Activated CD4-positive, alpha-beta memory T cell treated with anti-CD3 and anti-CD28 coated beads for 36 hours (primary cell): ENCODE measurements at places on chromosomes 6 and 20. TPM values are rescaled to one million over a fixed set of nuclear protein-coding genes. Genes with fewer than 3 reads are reported as not detected.

FLOT1 gene
- total RNA-seq, result 226 TPM

- no peaks in the 10 kb centered on the region for H3K4me1 ChIP-seq
- no peaks in the 10 kb centered on the region for H3K36me3 ChIP-seq
- peaks cover 15% of the 10 kb centered on the region for H3K27me3 ChIP-seq
- no peak for DNase-seq
- H3K27ac ChIP-seq, result no peak overlapping the region
Observed at GRCh38 chr6:84258866-84259265, 31.4 kb upstream of the CEP162 start.

ITPR3 gene
- total RNA-seq, result 45.6 TPM

- H3K4me1 ChIP-seq, result no peaks in the 10 kb centered on the region
- no peaks in the 10 kb centered on the region for H3K36me3 ChIP-seq
- no peak overlapping the region for H3K4me3 ChIP-seq
- no peak for DNase-seq
- H3K27me3 ChIP-seq, result no peaks in the 10 kb centered on the region
Observed at GRCh38 chr6:111943726-111944125, 70.5 kb upstream of the FYN start.

UBE2C gene
- 196 TPM for total RNA-seq

- H3K4me1 ChIP-seq, result no peaks in the 10 kb centered on the region
- no peak overlapping the region for H3K27ac ChIP-seq
- DNase-seq, result no peak
- H3K36me3 ChIP-seq, result no peaks in the 10 kb centered on the region
- H3K4me3 ChIP-seq, result no peak overlapping the region
Observed at GRCh38 chr6:4971851-4972250, 32.0 kb downstream of the RPP40 start.

MAFB gene
- not detected for total RNA-seq

- H3K27me3 ChIP-seq, result peaks cover 9% of the 10 kb centered on the region
- no peaks in the 10 kb centered on the region for H3K4me1 ChIP-seq
- H3K27ac ChIP-seq, result no peak overlapping the region
- DNase-seq, result no peak
- no peak overlapping the region for H3K4me3 ChIP-seq
Observed at GRCh38 chr6:17267566-17267965, 13.6 kb upstream of the RBM24 start.

- H3K4me1 ChIP-seq, result peaks cover 26% of the 10 kb centered on the region
- H3K27ac ChIP-seq, result no peak overlapping the region
- H3K4me3 ChIP-seq, result no peak overlapping the region
- no peak for DNase-seq
- peaks cover 2% of the 10 kb centered on the region for H3K27me3 ChIP-seq
Observed at GRCh38 chr20:64253000-64253383, 2.6 kb upstream of the PCMTD2 start.

GRCh38 chr6:89500611-89501010 lies 67.7 kb downstream of the ANKRD6 start:
- H3K36me3 ChIP-seq, result no peaks in the 10 kb centered on the region
- peaks cover 2% of the 10 kb centered on the region for H3K27me3 ChIP-seq
- H3K27ac ChIP-seq, result no peak overlapping the region
- no peak overlapping the region for H3K4me3 ChIP-seq
- no peak for DNase-seq

- peaks cover 32% of the 10 kb centered on the region for H3K4me1 ChIP-seq
- H3K27ac ChIP-seq, result no peak overlapping the region
Observed at GRCh38 chr20:21101453-21101931, 4.7 kb downstream of the LINC00237 start.

FOXF2 gene
- total RNA-seq, result not detected

DNA sequence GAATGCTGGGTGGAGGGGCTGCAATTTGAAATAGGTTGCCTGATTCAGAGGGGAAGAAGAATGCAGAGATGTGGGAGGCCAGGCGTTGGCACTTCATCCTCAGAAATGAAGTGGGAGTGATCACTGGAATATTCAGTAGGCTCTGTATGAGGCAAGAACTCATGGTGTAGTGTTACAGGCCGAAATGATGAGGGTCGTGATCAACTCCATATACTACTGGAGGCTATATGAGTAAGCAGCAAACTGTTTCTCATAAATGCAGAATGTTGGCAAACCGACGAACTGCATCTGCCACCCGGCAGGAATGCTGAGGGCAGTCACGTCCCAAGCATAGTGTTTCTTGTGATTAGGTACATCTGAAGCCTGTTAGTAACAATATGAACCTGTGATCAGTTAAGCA lies 12.7 kb downstream of the KCNS1 start:
- H3K36me3 ChIP-seq, result peaks cover 21% of the 10 kb centered on the region
- no peak overlapping the region for H3K27ac ChIP-seq
- no peak for DNase-seq

DNA sequence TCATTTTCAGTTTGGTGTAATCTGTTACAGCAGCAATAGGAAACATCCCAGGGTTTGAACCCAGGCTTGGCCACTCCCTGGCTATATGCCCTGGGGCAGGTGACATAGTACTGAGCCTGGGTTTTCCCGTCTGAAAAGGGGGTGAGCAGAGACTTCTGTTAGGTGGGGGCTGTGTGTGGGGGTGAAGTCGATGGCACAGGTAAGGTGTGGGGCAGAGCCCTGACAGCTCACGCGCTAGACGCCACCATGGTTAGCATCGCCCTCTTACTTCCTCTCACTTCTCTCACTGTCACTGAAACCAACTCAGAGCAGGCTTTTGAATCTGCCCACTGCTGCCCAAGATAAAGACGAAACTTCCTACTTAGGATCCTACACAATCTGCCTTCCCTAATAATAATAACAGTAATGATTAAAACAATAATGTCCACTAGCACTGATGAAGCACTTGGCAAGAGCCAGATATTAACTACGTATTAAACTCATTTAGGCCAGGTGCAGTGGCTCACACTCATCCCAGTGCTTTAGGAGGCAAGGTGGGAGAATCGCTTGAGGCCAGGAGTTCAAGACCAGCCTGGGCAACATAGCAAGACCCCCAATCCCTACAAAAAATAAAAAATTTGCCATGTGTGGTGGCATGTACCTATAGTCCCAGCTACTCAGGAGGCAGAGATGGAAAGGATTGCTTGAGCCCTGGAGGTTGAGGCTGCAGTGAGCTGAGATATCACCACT lies 117.9 kb upstream of the PTPN1 start:
- peak; percentile 44 for DNase-seq
- H3K4me3 ChIP-seq, result no peak overlapping the region
- H3K27ac ChIP-seq, result no peak overlapping the region
- H3K27me3 ChIP-seq, result peaks cover 4% of the 10 kb centered on the region
- H3K4me1 ChIP-seq, result peaks cover 11% of the 10 kb centered on the region
- H3K36me3 ChIP-seq, result no peaks in the 10 kb centered on the region

MYLK2 gene
- total RNA-seq, result 0.27 TPM

DNA sequence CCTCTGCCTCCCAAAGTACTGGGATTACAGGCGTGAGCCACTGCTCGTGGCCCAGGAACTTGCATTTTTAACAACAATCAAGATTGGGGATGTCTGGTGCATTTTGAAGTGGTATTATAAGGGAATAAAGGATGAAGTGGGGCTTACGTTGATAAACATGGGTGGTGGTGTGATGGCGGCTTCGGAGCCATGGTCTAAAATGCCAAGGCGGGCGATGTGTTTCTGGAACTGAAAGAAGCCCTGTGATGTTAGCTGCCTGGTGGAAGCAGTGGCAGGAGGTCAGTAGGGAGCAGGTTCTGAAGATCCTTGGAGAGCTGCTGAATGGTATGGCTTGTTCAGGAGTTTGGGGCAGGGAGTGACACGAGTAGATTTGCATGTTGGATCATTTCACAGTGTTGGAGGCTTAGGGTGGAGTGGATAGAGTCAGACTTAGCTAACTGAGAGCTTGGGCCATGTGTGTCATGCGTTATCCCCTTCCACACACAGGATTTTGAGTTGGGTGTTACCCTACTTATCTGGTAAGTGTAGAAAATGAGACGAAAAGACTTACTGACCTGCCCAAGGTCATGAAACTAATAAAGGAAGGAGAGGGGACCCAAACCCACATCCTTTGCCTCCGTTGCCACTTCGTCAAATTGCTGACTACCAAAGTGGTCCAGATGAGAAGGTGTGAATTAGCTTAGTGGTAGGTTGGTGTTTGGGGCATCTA lies 1.5 kb downstream of the NELFCD start:
- H3K4me3 ChIP-seq, result peak overlapping the region; percentile 91
- peak; percentile 36 for DNase-seq
- H3K36me3 ChIP-seq, result peaks cover 15% of the 10 kb centered on the region
- H3K27me3 ChIP-seq, result no peaks in the 10 kb centered on the region
- peaks cover 49% of the 10 kb centered on the region for H3K4me1 ChIP-seq
- H3K27ac ChIP-seq, result peak overlapping the region; percentile 88

GRCh38 chr6:136761227-136761922 lies 30.9 kb downstream of the MAP3K5 start:
- no peak for DNase-seq
- no peaks in the 10 kb centered on the region for H3K36me3 ChIP-seq
- H3K27ac ChIP-seq, result peak overlapping the region; percentile 63
- H3K4me3 ChIP-seq, result peak overlapping the region; percentile 36
- H3K27me3 ChIP-seq, result no peaks in the 10 kb centered on the region

IL20RA gene
- total RNA-seq, result not detected

DNA sequence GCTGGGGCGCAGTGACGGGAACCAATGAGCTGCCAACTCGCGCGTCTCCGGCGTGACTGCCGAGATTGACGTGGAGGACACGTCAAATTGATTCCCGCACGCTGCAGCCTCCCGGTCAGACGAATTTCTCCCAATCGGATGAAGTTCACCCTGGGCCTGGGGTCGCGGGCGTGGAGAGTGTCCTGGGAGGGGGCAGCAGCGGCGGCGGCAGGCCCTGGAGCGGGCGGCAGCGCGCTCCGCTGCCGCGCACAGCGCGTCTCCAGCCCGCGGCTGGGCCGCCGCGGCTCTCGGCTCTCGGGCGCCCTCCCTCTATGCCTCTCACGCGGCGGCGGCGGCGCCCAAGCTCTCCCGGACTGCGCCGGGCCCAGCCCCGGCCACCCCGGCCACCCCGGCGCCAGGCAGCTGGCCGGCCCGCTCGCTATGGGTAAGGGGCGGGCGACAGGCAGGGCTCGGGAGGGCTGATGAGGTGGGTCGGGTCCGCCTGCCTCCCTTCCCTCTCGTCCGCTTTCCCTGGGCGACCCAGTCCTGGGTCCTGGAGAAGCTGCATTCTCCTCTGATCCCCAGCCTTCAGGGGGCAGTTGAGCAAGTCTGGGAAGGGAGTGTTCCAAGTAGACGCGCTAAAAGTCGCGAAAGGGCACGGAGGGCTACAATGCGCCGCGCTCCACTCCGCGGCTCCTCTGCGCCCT lies at the start of gene PAX1:
Gene PAX1 (plus strand): TSS at position 90 of the 686 bp plus-strand sequence. CDS start 49 bp downstream, at position 139.
- no peak for DNase-seq
- no peak within 1 kb of the TSS for H3K27ac ChIP-seq
- H3K4me3 ChIP-seq, result no peak within 1 kb of the TSS
- no peaks in the 10 kb centered on the region for H3K36me3 ChIP-seq
- H3K4me1 ChIP-seq, result peaks cover 9% of the 10 kb centered on the region

CRISP2 gene
- not detected for total RNA-seq

- H3K36me3 ChIP-seq, result no peaks in the 10 kb centered on the region
- DNase-seq, result no peak
- H3K27ac ChIP-seq, result no peak overlapping the region
- H3K27me3 ChIP-seq, result no peaks in the 10 kb centered on the region
- no peak overlapping the region for H3K4me3 ChIP-seq
Observed at GRCh38 chr6:157991067-157991432, 9.4 kb downstream of the SYNJ2 start.

- peak overlapping the region; percentile 88 for H3K27ac ChIP-seq
- H3K36me3 ChIP-seq, result no peaks in the 10 kb centered on the region
- peaks cover 36% of the 10 kb centered on the region for H3K4me1 ChIP-seq
- DNase-seq, result peak; percentile 78
- peak overlapping the region; percentile 64 for H3K4me3 ChIP-seq
Observed at GRCh38 chr20:4666001-4666479, 55.7 kb upstream of the PRND start.

PSORS1C2 gene
- total RNA-seq, result not detected
